Hepatic stellate cell (primary cell): ENCODE measurements at places on chromosomes 6 and 20.

- peak; percentile 96 for DNase-seq
Observed at GRCh38 chr20:44960103-44960852, at the start of gene TOMM34. Gene TOMM34, minus strand, starts transcription at chr20:44960397. Its CDS starts 64 bp downstream, at chr20:44960333.

GRCh38 chr20:10947726-10948125 is 273.9 kb upstream of the JAG1 start:
- no peak for DNase-seq

- DNase-seq = no peak
Observed at GRCh38 chr6:170211404-170212025, 79.4 kb downstream of the DLL1 start.

DNA sequence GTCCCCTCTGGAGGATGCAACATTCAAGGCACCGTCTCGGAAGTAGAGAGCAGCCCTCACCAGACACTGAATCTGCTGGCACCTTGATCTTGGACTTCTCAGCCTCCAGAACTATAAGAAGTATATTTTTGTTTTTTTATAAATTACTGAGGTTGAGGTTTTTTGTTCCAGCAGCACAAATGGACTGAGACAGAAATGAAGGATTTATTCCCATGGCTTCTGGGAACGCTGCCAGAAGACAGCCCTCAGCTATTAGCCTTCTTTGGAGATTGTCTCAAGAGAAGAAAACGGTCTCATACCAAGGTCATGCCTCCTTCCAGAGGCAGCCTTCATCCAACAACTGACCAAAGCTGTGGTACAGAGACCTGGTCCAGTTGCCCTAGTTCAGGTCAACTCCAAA is 85.4 kb downstream of the CHMP4B start:
- DNase-seq = no peak
